ENCODE measurements at places on chromosomes 2 and 18.

GRCh38 chr2:225052703-225053102, 10.4 kb upstream of the DOCK10 start:
- DNase-seq = no peak

DNA sequence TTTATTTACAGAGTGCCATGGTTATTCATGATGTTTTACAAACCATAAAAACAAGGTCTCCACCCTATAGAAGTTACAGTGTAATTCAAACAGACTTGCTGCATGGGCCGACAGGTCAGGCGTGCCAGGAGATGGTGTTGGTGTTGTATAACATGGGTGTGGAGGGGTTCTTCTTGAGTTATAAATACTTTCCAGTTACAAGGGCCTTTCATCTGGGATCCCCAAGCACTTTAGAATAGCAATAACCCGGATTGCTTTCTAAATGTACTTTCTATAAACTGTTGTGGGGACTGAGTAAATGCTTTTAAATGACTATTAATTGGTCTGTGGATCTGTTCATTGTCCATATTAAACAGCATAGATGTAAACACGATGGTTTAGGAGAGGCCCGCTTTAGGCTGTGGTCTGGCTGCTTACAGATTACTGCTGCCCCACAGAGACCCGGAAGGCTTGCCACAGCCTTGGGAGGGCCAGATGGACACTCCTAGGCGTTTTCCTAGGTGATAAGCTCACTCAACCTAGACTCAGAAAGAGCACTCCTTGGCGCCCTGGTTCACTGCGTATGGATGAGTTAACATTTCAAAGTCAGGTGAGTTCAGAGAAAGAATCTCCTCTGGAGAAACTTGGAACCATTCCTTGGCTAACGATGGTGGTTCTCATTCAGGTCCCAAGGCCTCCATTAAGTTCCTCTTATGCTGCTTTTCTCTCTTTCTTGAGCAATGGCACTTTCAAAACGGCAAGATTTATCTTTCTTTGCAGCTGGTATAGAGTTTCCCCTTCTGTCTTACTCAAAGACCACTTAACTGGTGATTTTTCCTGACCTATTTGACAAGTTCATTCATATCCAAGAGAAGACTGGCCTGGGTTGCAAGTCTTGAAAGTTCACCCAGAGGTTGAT, 3.6 kb upstream of the KIAA2012 start:
- no peak for DNase-seq

- DNase-seq = no peak
Measured at GRCh38 chr2:73746015-73746876, 9.1 kb upstream of the TPRKB start.

DNA sequence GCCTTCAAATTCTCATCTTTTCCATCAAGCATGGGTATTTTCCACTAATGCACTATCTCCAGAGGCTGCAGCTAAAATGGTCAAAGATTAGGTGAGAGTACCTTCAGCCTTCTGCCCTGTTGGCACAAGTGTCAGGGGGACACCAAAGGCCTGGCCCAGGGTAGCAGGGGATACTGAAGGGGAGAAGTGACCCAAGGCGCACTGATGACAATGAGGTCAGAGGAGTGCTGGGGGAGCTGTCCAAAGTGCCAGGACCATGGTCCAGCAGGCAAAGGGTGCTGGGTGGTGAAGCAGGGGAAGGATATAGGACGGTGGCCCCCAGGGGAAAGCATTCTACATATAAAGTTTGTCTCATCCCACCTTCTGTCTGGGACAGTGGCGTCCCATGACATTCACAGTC, 303.4 kb downstream of the SMAD2 start:
- DNase-seq = no peak

DNA sequence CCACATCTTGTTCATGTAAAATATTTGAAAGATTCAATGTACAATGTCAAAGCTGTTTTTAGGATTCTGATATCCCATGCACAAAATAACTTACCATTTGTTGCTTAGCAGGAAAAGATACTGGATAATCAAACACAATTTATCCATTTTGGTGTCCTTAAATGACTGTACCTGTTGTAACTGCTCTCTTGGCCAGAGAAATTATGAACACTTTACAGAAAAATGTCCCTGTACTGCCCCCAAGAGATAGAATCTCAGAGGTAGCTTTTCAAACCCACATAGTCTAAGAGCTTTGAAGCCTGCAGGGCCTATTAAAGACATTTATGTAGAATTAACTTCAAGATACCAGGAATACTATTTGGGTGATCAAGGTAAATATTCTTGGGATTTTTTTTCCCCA, 12.2 kb upstream of the ME2 start:
- no peak for DNase-seq

DNA sequence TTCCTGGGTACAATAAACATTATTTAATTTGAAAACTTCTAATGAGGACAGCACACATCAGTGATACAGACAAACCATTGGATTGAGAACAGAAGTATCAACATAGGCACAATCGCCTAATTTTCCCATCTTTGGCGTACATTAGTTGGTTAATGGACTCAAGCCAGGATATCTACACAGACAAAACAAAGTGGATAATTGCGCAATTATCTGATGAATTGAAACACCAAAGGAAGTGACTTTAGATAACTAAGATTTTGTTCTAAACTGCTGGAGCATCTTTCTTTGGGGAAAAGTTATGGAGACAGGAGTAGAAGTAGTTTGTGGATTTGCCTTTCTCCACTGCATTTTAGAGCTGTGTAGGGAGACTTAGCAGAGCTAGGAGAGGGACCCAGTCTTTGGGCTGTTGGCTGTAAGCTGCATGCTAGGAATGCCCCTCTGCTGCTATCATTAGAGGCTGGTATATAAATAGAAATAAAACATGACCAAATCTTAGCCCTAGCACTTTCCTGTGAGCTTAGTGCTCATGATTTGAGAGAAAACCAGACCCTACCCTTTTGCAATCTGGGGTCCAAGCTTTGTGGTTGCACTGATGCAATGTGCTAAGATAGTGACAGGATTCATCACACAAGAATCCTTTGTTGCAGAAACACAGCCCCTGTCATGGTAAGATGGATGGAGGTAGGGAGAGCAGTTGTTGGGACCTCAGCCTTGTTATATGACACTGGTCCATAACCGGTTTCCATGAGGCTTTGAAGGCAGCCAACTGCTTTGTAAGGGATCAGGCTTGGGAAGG, 264.5 kb upstream of the PIK3C3 start:
- no peak for DNase-seq

DNA sequence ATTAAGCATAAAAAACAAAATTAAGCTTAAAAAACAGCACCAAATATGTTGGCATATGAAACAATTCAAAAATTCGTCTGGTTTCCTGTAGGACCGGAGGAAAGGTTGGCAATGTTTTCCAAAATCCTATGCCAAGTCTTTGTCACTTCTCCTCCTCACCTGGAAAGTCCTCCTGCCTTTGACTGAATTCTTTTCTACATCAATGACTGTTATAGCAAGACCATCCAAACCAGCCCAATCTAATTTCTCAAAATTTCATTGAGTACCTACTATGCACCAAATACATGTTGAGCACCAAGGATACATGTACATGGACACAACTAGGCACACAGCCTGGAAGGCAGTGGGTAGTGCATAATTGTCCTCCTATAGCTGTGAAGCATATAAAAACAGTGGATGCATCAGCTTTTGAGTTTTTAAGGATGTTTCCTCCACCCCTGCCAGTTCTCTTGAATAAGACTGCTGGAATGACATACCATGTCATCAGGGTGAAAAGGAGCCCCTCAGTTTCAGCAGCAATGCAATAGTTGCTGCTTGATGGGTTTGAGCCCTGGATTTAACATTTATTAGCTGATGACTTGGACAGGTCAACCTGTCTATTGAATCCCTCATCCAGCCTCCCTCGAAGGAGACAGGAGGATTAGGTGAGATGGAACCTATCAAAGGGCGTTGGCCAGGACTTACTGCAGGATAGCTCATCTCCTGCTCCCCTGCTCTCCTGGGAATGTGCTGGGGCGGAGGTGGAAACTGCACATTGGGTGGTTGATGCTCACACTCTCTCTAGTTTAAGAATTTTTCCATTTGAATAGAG, 4.5 kb downstream of the FABP1 start:
- no peak for DNase-seq

DNA sequence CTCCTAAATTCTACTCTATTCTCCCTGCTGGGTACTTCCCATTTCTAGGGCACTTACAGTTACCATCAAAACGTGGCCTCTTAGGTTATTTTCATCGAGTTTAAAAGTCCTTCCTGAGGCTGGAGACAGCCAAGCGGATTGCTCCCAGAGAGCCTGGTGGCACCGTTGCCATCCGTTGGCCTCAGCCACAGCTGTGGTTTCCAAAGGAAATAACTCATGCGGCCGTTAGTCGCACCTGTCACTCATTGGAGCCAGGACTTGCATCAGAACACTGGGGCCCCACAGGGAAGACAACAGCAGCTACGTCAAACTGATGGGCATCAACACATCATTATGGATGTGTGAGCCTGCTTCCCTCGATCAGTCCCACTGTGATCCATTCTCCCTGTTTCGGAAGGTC, 453.4 kb downstream of the BCL11A start:
- no peak for DNase-seq

DNA sequence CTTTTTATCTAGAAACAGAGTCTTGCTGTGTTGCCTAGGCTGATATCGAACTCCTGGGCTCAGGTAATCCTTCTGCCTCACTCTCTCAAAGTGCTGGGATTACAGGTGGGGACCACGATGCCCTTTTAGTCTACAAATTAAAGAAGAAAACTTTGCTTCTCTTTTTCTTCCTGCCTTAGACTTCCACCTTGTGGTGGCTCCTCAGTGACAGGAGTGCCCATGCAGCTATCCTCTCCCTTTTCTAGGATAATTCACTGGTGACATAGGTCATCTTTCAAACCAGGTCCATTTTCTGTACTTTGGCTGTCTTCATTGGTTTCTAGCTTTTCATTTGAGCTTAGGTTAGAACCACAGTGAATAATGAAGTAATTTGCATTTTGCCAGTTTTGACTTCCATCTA, 13.6 kb downstream of the DCAF17 start:
- no peak for DNase-seq

- DNase-seq = no peak
Measured at GRCh38 chr2:138762533-138762932, 17.7 kb downstream of the NXPH2 start.

DNA sequence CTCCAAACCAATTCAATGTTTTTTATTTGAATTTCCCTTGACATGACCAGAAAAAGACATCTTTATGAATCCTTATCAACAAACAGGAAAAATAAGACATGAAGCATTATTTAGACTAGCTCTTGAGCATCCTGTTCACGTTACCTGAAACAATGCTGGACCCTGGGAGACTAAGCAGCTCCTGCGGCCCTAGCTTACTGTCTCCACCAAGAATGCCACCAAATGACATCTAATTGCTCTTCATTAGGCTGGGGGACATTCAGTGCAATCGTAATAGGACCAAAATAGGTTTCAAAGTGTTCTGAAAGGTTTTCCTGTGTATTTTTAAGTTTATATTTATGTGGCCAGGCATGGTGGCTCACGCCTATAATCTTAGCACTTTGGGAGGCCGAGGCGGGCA, 25.5 kb downstream of the NFE2L2 start:
- DNase-seq = no peak

- DNase-seq = no peak
Measured at GRCh38 chr2:188964976-188965546, 9.1 kb upstream of the COL3A1 start.

DNA sequence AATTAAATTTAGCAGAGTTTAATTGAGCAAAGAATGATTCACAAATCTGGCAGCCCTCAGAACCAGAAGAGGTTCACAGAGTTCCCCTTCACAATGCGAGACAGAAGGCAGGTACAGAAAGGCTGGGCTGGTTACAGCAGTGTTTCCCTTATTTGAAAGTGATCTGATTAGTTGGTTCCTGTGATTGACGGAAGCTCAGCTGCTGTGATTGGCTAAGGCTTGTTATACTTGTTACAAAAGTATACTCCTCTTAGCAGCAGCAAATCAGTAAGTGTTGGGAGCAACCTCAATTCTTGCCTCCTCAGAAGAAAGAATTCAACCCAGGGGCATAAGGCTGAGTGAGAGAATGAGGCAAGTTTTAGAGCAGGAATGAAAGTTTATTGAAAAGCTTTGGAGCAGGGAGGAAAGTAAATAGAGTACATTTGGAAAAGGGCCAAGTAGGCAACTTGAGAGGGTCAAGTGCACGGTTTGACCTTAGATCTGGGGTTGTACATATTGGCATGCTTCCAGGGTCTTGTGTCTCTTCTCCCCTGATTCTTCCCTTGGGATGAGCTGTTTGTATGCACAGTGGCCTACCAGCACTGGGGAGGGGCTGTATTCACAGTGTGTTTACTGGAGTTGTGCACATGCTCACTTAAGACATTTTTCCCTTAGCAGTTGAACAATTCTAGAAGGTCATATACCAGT, 431.8 kb upstream of the RAB12 start:
- DNase-seq = no peak

DNA sequence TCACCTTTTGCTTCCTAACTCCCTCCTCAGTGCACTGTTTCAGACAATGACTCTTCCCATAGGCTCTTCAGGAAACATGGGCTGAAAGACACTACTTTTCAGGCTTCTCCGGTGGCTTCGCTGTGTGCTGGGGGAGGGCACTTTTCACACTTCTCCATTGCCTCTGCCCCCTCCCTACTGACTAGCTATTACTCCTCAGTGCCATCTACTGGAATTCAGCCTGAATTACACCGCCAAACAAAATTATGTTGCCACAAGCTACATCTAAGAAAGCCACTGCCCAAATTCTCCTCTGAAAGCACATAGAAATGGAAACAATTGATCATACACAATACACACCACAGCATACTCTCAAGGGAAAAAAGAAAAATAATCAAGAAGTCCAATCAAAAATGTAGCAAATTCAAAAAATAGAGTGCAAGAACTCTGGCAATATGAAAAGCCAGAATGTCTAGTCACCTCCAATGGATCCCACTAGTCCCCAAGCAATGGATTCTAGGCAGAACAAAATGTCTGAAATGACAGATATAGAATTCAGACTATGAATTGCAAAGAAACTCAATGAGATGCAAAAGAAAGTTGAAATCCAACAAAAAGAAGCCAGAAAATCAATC, 1139.4 kb upstream of the GYPC start:
- no peak for DNase-seq

DNA sequence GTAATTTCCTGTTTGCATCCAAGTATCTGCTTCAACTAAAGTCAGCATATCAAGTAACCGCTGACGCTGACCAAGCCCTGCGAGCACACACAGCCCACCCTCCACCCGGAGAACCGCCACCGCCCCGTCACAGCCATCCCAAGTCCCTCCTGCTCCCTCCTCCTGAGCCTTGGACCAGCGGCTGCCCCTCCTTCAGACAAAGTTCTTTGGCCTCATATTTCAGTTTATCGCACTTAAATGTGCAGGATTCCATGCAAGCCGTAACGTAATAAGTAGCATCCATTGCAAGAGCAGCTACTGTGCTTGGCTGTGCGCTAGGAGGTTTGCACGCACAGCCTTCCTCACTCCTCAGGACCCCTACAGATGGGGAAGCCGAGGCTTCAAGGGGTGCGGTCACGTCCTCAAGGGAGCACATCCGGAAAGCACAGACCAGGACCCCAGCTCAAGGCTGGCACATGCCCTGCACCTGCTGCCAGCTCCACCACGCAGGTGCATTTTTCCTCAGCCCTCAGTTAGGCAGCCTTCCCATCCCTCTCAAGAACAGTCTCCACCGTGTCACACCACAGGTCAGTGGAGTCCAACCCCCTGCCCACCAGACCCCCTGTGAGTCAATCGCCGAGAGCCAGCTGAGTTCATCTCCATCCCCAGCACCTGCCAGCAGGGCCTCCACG, 17.1 kb downstream of the PXDN start:
- no peak for DNase-seq

Data from stromal cell of bone marrow (primary cell).